ENCODE measurements at places on chromosomes 12 and 14.

- DNase-seq = no peak
Observed at GRCh38 chr12:85574291-85574690, 261.9 kb downstream of the RASSF9 start.

DNA sequence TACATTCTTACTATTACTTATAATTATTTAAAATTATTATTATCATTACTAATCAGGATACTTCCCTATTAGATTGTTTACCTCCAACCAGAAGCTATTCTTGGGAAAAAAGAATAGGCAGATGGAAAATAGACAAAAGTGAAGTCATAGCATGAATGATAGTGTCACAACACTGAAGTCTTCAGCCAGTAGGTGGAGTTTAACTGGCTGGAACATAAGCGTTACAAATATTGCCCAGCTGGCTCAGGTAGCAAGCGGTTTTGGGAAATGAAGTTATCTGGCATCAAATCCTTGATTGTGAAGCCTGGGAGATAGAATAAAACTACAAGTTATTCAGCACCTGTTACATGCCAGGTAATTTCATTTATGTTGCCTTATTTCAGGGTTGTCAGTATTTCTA is 762.9 kb downstream of the C12orf50 start:
- DNase-seq = no peak

DNA sequence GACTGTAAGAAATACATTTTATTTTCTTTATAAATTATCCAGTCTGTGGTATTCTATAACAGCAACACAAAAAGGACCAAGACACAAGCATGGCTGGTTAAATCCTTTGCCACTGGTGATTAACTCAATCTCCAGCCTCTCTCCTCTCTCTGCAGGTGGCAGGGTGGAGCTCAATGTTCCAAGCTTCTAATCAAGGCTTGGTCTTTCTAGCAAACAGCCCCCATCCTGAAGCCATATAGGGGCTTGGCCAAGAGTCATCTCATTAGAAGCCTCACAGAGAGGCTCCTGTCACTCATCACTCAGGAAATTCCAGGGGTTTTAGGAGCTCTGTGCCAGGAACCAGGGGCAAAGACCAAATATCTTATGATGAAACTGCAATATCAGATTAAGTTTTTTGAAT is 12.0 kb downstream of the C12orf75 start:
- DNase-seq = no peak

- no peak for DNase-seq
Observed at GRCh38 chr12:2076196-2076570, 23.4 kb downstream of the CACNA1C start.

GRCh38 chr12:90407841-90408240 is 547.1 kb downstream of the CCER1 start:
- no peak for DNase-seq

DNA sequence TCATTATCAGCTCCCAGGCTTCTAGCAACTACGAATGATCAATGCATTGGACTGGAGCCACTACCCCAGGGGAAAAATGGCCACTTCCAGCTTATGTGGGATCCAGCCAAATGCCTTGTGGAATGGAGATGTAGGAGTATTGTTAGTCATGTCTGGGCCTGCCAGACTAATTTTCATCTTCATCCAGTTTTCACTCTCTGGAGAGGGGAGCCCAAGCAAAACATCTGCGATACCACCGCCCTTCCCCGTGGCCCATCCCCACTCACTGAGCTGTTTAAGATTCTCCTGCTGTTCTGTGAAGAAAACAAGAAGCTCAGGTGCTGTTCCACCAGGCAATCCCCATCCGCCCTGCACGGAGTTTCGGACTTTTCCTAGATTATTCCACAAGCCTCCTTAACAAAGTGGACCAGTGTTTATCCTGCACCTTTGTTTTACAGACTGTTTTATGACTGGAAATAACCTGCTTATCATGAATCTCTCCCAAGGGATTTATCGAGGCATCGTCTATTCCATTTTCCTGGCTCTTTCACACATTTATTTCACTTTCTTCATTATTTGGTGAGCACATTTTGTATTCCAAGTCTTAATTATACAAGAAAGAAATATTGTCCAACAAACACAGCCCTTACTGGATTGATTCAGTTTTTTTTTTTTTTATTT is 35.5 kb upstream of the MAX start:
- DNase-seq = no peak

DNA sequence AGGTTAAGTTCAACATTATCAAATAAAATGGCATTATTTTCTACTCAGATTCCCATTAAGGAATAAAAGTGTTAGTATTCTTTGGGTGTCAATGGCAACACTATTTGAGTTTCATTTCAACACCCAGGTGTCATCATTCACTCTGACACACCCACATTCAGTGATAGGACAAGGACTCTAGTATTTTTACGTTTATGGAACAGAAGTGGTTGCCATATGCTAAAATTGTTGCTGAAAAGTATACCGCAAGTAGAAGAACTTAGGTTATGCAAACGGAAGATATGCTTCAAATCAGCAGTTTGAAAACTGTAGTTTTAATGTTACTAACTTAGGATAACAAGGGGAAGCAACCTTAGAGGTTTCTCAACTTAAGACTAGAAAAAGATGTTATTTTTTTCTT is 20.0 kb upstream of the SGPP1 start:
- DNase-seq = no peak

DNA sequence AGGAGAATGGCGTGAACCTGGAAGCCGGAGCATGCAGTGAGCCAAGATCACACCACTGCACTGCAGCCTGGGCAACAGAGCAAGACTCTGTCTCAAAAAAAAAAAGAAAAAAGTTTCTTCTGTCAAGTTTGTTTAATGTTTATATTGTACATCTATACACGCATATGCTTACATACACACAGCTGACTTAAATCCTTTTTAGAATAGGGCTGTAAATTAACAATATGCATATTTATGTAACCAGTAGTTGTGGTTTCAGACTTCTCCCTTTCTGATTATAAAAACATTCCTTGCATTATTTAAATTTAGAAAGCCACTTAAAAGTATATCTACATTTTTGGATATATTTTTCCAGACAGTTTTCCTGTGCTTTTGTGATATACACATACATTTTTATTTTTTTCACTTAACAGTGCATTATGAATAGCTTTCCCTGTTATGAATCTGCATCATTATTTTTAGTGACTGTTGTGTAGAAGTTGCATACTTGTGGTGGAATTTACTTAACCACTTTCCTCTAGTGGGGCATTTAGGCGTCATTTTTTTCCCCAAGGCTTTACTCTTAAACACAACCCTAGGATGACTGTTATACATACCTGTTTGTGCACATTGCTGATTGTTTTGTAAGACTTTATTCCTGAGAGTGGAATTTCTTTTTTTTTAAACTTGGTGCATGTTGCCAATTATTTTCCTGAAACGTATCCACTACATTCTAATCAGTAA is 29.4 kb downstream of the POLR3B start:
- DNase-seq = no peak

DNA sequence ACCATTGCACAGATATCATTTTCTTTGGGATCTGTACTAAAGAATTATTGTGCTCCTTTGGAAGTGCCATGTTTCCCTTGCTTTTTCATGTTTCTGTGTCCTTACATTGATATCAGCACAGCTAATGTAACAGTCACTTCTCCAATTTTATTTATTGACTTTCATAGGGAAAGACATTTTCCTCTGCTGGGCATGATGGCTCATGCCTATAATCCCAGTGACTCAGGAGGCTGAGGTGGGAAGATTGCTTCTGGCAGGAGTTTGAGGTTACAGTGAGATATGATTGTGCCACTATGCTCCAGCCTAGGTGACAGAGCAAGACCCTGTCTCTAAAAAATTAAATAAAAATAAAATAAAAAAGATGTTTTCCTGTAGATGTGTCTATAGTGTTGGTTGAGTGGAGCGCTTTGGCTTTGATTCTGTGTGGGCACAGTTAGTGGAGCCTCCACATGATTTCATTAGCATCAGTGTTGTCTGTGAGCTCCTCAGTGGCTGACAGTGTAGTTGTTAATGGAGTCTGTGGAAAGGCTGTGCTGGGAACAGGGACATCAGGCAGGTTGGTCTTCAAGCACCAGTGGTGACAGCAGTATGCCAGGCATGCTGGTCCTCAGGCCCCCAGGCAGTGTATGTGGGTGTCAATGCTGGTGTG is 7.4 kb downstream of the OAS2 start:
- no peak for DNase-seq

- no peak for DNase-seq
Observed at GRCh38 chr14:71666571-71667145, 265.6 kb upstream of the RGS6 start.

DNA sequence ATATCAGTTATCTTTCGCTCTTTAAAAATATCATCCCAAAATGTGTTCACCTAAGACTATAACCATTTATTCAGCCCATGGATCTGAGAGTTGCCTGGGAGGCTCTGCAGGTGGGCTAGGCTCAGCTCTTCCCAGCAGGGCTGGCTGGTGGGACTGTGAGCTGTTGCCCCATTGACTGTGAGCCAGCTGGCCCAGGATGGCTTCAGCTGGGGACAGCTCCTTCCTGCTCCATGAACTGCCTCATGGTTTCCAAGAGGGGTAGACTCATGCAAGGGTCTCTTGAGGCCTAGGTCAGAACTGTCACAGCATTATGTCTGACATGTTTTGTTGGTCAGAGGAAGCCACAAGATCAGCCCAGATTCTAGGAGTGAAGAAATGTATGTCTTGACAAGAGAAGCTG is 114.1 kb upstream of the E2F7 start:
- no peak for DNase-seq

- no peak for DNase-seq
Observed at GRCh38 chr12:82740129-82741000, 53.7 kb downstream of the TMTC2 start.

- DNase-seq = no peak
Observed at GRCh38 chr14:75685910-75686309, 24.9 kb downstream of the TTLL5 start.

DNA sequence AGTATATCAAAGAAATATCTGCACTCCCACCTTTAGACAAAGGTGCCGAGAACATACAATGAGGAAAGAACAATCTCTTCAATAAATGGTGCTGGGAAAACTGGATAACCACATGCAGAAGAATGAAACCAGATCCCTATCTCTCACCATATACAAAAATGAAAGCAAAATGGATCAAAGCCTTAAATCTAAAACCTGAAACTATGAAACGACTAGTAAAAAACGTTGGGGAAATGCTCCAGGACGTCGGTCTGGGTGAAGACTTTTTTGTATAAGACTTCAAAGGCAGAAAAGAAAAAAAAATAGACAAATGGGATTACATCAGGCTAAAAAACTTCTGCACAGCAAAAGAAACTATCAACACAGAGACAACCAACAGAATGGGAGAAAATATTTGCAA is 83.8 kb downstream of the PPM1A start:
- no peak for DNase-seq

DNA sequence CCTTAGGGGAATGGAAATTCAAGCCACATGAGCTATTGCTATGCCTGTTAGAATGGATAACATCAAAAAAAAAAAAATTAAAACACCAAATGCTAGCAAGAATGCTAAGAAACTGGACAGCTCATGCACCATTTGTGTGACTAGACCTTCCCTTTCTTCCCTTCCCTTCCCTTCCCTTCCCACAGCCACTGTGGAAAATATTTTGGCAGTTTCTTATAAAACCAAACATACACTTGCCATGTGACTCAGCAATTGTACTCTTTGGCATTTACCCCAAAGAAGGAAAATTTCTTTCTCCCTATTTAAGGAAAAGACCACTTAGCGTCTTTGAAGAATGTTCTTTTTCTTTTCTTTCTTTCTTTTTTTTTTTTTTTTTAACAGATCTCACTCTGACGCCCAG is 49.1 kb upstream of the FKBP4 start:
- DNase-seq = no peak

All from activated CD4-positive, alpha-beta T cell treated with anti-CD3 and anti-CD28 coated beads for 24 hours (primary cell).